ENCODE measurements at places on chromosomes 4 and X.

- DNase-seq = no peak
These were observed 179.1 kb upstream of the NDST4 start for GRCh38 chr4:115292320-115293092.

- DNase-seq = no peak
These were observed 104.3 kb upstream of the GK2 start for GRCh38 chr4:79512363-79512762.

GRCh38 chr4:89514811-89515210 is 207.2 kb upstream of the GPRIN3 start:
- DNase-seq = no peak

DNA sequence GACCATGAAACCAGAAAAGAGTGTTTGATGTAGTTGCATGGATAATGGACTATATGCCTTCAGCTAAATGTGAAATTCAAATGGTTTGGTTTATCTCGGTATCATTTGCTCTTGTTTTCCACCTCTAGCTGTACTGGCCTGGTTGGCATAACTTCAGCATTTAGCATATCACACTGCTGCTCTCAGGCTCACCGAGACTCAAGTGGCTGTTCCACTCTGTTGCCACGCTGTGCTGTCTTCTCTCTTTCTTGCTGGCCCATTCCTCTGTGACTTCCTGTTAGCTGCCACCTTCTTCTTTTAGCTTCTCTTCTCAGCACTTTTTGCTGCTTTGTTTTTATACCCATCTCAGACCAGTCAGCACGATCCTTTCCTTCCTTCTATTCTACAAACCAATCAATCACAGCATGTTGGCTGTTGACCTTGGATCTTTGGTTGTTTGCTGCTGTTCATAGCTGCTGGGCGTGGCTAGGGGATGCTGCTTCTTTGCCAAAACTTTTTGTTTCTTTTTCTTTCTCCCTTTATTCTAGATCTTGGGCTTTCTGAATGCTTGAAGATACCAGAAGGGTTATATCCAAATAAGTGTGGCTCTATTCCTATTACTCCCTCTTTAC is 24.0 kb downstream of the INTS6L start:
- DNase-seq = no peak

DNA sequence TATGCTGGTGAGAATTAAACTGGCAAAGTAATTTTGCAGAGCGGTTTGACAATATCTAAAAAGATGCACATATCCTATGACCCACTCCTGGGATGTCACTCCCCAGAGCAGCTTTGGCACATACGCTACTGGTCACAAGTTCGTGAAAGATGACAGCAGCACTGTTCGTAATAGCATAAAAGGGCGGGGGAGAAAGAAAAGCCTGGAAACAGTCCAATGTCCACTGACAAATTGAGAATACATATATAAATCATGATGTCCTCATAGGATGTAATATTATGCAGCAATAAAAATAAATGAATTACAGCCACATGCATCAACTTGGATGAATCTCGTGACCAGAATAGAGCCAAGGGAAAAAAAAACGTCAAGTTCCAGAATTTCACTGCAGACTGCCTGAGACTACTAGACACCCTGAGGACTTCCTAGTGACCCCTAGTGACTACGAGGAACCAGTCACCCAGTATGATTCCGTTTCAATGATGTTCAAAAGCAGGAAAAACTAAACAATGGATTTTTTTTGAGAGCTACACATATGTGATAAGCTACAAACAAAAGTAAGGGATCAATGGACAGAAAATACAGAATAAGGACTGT is 1.8 kb downstream of the PCSK1N start:
- DNase-seq = no peak

DNA sequence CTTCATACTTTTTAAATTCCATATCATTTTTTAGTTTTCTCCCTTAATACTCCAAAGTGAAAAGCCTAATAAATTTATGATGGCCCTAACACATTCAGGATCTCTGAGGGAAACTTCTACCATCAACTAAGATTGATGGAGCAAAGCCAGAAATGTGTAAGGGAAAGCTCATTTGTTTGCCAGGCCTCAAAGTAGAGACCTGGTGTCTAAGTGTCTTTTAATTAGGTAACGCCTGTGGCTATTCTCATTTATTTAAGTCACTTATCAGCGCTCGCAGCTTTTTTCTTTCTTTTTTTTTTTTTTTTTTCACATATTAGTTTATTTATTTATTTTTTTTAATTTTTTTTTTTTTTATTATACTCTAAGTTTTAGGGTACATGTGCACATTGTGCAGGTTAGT is 242.4 kb downstream of the TMA16 start:
- no peak for DNase-seq

- no peak for DNase-seq
These were observed 519.2 kb upstream of the DIPK2B start for GRCh38 chrX:45719751-45720501.

DNA sequence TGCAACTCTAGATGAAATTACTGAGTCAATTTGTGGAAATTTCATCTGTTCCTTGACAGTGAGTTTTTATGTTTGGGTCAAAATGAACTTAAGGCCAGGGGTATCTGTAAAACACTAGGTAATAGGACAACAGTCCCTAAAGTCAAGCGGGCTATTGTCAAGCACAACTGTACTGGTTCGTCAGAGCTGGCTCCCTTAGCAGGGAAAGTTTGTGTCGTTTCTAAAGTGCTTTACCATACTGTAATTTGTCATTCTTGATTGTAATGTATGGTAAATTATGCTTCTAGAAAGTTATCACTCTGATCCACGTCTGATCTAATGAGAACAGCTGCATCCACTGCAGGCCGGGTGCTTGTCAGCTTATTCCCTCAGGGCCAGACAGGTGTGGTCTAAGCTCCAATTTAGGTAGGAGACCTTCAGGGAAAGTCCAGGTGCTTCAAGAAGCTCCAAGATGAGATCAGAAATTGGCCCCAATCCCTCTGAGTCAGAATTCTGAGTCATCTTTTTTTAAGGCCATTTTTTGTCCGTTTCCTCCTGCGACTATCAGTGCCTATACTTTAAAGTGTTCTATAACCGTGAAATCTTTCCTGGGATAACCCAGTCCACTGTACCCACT is 92.2 kb downstream of the PALLD start:
- DNase-seq = peak; percentile 51

- no peak for DNase-seq
These were observed 30.3 kb downstream of the ATP11C start for GRCh38 chrX:139902559-139902958.

GRCh38 chrX:132819711-132820264 is 138.6 kb downstream of the HS6ST2 start:
- DNase-seq = no peak

- peak; percentile 38 for DNase-seq
These were observed 746 bp downstream of the PPAT start for GRCh38 chr4:56434599-56435139.

GRCh38 chr4:35025152-35025834 is 1219.0 kb downstream of the ARAP2 start:
- no peak for DNase-seq

DNA sequence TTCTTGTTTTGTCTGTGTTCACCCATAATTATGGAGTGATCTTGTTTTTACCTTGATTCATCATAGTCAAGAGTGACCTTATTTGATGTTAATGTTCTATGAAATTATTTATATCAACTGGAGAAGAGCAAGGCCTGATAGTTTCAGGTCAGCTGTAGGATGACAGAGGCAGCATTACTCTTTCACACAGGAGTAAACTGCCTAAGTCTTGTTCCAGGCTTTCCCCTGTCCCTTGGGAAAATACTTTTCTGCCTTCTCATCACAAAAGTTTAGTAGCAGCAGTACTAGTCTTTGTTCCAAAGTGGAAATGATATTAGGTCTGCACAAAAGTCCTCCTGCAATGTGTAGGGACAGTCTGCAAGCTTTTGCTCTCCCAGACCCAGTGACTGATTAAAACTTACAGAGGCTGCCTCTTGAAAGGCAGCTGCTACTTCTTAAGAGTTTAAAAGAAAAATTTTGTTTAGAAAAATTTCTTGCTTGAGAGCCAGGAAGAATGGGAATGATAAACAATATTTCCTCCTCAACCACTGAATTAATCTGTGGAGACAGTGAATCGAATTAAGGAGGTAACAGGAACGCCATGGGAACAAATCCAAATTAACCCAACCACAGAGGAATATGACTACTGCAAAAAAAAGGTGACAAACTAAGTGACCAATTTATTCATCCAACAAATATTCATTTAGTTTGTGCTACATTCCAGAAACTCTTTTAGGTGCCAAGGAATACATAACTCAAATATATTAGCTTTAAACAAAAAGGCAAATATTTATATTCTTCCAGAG is 991.4 kb upstream of the PABPC4L start:
- DNase-seq = no peak

- DNase-seq = peak; percentile 10
These were observed 1025.0 kb upstream of the PCDH10 start for GRCh38 chr4:132123870-132124623.

GRCh38 chr4:12221031-12221430 is 792.3 kb upstream of the HS3ST1 start:
- no peak for DNase-seq

GRCh38 chrX:136954930-136955329 is 74.4 kb upstream of the RBMX start:
- DNase-seq = peak; percentile 21

DNA sequence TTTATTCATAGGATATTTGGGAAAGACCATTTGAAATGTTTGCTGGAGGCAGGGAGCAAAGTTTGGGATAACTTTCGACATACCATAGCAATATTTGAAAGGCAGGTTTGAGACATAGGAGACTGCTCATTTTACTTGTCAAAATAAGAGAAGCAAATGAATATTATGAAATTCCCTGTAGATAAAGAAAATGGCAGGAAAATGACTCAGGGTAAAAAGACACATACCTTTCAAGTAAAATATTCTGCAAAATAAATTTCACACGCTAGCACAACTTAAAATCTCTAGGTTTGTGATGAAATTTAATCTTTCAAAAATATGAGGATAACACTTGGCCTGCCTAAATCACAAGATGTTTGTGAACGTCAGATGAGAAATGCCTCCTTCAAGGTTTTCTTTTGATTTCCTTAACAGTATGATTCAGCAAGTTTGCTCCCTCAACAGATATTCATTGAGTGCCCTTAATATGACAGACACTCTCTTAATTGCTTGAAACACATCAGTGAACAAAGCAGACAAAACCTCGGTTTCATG is 6.6 kb downstream of the TMEM156 start:
- DNase-seq = no peak

DNA sequence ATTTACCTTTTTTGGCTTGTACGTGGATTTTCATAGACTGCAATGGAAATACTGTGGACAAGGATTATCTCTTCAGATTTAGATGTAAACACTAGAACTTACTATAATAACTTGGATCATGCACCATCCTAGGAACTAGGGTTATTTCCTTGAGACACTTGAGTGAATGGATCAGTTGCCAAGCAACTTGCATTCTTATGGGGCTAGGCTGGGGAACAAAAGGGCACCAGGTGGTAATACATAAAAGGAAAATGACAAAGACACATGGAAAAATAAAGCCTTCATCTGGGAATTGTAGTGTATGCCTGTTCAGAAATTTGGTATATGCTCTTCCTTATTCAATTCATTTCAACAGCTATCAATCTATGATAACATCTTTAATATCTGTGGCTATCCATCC is 247.1 kb downstream of the SPRY1 start:
- no peak for DNase-seq

GRCh38 chr4:13454786-13455185 is 29.4 kb downstream of the RAB28 start:
- DNase-seq = no peak

- no peak for DNase-seq
These were observed 18.4 kb downstream of the ENOX2 start for GRCh38 chrX:130884627-130885026.

DNA sequence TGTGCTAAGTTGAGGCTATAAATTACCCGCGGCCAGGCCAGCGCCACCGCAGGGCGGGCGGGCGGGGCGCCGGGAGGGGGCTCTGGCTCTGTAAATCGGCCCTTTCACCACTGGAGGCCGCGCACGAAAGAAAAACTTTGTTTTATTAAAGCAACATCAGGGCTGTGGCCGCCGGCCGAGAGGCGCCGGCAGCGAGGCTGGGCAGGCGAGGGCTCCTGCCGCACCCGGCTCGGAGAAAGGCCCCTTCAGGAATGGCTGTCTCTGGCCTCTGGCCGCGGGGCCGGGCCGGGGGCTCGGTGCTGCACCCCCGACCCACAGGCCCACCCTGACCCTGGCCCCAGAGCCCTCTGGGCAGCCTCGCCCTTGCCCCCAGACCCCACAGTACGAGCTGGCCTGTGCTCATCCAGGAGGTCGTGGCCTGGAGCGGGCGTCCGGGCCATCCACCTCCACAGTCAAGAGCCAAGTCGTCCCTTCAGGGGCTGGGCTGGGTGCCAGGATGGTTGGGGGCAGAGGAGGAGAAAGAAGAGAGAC is 29.5 kb upstream of the FGFR3 start:
- peak; percentile 46 for DNase-seq

GRCh38 chr4:176814770-176815169 is 22.0 kb upstream of the VEGFC start:
- no peak for DNase-seq

GRCh38 chr4:64399313-64400109 is 9.7 kb downstream of the TECRL start:
- DNase-seq = no peak

- no peak for DNase-seq
These were observed 136.4 kb downstream of the AMELX start for GRCh38 chrX:11429538-11430085.

DNA sequence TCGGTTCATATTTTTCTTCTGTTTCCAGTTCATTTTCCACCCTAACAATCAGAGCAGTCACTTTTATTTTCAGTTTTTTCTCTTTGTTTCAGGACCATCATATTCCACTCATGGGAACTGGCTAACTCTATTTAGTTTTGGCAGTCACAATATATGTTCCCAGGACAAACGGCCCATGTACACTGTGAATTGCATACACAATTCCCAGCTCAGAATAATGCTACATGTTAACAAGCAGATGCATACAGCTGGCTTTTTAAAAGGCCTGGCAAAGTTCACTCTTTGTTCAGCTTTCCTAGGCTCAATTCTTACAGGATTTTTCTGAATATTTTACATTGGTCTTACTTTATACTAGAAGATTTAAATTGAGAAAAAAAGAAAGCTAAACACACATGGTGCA is 224.9 kb downstream of the ANKRD50 start:
- no peak for DNase-seq

GRCh38 chr4:42510225-42510624 is 112.9 kb downstream of the SHISA3 start:
- DNase-seq = no peak

GRCh38 chrX:149298111-149298510 is 207.0 kb downstream of the IDS start:
- DNase-seq = no peak

DNA sequence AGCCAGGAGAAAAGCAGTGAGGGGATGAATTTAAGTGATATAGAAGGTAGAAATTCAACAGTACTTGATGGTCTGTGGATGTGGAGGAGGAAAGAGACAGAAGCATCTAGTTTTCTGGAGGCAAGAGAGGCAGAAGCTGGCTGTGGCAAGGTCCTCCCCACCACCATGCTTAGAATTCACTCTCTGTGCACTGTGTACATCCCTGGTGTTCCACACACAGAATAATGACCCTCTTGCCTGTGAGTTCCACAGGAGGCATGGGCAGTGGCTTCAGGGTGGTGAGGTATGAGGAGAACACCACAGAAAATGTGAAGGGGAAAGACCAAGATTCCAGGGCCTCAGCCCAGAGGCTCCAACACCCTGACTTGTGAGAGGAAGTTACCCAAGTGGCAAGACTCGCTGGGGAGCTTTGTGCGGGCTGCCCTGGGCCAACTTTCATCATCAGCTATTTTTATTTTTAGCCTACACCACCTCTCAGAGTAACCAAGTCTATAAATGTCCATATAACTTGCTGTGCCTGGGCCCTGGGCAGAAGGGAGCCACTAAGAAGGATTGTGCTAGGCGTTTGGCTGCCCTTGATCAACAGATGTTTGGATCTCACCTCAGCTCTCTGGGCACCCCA is 7.8 kb upstream of the INTS6L start:
- no peak for DNase-seq

Data from H4 (cell line).